ENCODE measurements at places on chromosomes 7 and 10.

DNA sequence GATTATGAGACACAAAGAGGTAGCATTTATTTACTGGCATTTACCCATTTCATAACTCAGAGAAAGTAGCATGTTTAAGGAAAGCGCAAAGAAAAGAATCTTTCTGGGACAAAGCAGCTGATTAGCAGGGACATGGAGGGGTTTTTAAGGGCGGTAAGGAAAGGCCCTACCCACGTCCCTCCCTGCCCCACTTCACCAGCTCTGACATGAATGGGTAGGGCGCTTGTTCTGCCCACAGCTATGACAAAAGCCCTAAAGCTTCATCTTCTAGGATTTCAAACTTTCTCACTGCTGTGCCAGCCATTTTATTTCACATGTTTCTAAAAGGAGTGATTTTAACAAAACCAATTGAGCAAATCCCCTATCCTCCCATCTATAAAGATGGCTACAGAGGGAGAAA is 406.9 kb upstream of the KLF6 start:
- no peak for DNase-seq

- DNase-seq: peak; percentile 73
Measured at GRCh38 chr10:70234668-70235447, 1.6 kb upstream of the PPA1 start.

DNA sequence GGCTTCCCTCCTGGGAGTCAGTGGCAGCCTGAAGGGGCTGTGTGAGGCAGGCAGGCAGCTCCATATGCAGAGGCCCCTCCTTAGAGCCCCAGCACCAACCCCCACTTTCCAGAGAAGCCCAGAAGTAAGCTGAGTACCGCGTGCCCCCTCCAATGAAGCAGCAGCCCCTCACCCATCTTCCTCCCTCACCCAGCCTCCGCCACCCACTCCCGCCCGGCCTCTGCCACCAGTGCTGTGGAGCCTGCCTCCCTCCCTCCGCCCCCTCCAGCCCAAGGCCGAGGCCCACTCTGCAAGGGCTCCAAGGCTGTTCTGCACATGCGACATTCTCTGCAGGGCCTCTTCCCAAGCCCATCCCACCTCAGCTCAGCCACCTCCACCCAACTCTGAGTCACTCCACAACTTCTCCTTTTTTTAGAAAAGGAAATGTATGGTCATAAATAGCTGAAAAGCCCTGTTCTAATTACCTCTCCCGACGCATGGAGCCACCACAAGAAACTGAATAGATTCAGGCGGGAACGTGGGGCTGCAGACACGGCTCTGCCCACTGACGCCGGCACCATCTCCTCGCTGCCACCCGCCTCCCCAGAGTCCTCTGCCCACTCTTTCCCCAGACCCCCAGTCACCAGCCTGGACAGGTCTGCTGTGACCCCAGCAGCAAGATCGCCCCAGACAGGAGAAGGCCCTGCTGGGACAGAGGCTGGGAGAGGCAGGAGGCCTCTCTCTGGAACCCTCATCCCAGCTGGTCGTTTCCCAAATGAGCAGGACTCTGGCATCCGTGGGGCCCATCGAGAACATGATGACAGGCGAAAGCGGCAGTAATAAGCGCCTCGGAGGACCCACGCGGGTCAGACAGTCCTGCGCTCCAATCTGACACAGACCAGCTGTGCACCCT is 213.9 kb downstream of the MAD1L1 start:
- peak; percentile 68 for DNase-seq

DNA sequence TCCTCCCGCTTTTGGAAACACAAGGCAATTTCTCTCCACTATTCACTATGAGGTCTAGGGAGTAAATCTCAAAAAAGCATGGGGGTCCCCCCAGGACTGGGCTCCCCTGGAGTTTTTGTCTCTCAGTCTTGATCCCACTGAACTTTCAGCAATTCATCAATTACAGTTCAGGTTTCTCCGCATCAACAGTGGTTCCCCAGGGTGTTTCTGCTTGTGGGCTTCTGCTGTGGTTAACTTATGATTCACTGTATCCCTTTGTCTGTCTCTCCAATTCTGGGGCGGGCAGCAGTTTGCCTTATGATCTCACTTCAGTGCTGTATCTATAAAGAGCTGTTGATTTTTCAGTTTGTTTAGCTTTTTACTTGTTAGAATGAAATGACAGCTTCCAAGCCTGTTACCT is 142.6 kb upstream of the CDC14C start:
- no peak for DNase-seq

DNA sequence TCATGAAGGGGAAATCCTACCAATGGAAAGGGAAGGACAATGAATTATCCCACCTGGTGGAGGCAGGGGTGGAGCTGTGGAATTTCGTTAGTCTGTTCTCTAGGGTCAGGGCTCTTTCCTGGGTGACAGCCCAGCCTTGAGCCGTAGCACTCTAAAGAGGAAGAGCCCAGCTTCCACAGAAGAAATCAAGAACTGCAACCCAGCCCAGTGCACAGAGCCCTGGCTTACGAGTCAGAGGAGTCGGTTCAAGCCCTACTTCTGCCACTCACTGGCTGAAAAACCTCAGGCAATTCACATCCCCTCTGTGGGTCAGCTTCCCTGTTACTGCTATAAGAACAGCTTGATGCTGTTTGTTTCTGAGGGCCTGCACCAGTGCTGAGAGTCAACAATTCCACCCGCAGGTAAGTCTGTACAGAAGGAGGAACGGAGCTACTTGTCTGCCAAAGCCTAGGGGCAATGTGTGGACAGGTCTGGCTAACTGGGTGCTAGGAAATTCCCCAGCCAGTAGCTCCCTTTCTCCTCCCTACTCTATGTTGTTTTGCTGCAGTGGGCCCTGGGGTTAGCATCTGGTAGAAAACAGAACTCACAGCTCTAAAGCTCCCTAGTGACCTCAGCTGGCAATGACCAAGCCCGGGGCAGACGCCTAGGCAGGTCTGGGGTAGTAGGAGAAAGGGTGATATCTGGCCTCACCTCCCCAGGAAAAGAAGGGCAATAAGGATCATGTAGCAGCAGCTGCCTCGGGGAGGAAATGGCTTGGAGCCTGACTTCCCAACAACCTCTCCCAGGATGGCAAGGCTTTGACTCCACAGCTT is 3.3 kb downstream of the AVPI1 start:
- DNase-seq: peak; percentile 34

DNA sequence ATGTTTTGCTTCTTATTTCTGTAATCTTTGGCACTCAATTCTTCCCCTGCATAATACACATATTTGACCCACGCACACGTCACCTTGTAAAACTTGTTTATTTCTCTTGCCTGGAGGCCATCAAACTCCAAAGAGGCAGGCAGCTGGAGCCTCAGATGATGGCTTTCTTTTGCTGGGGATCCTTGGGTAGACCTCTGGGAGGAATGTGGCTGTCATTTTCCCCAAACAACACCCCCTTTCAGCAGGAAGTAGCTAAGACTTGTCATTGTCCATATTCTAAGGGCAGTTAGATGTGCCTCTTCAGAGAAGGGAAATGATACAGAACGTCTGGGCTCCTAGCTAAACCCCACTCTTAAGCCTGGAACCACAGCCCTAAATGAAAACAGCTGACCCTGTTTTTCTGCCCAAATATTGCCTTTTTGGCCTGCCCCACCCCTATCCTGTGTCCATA is 111.3 kb downstream of the ITGB8 start:
- no peak for DNase-seq

GRCh38 chr7:89994483-89994882 is 159.8 kb upstream of the STEAP1 start:
- no peak for DNase-seq

DNA sequence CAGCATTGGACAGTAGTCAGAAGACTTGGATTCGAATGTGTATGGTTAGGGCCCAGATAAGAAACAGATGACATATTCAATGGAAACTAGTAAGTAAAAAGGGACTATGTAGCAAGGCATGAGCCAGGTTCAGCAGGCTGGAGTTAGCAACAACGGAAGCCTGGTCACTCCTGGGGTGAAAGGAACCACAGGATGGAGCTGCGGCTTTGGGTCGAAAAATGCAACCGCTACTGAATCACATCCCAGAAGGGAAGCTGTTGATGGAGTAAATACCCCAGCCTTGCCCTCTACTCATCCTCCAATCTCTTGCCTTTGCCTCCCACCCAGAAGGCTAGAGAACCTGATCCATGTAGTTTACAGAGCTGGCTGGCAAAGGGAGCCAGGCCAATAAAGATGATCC is 37.5 kb upstream of the EGR2 start:
- DNase-seq: no peak

GRCh38 chr7:66913118-66914037 is 7.6 kb upstream of the TMEM248 start:
- DNase-seq: no peak

GRCh38 chr7:40369641-40370277 is 235.0 kb downstream of the SUGCT start:
- no peak for DNase-seq

DNA sequence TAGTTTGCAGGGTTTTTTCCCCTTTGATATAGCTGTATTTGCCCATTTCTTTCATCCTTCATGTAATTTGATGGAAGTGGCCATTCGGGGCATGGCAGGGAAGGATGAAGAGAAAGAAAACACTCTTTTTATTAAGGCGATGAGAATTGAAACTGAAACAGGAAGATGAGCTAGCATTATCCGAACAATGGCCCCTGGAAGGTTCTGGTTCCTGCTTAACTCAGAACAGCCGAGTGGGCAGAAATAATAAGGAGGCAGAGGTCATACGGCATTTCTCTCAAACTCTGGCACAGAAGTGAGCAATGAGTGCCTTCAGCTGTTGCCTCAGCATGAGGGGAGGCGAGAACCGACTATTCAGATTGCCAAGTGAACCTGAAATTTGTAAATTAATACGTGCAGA is 113.2 kb upstream of the MYO3A start:
- no peak for DNase-seq

DNA sequence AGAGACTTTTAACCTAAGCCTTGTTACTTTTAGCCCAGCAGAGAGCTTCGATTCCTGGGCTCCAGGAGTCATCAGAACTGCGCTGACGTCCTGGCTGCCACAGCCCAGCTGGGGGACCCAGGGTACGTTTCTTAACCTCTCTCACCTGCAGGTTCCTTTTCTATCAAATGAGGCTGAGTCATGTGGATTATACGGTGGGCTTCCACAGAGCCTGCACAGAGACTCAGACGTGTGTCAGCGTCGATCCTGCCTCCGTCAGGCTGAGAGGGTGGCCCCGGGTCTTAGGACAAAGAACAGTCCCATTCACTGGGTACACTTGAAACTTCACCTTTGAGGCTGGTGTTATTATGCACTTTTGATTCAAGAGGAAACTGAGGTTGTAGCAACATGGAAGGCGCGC is 100.7 kb upstream of the FGFR2 start:
- DNase-seq: no peak

GRCh38 chr10:133024704-133025557 is 62.8 kb upstream of the ADGRA1 start:
- DNase-seq: no peak

GRCh38 chr10:124539935-124540641 is 78.5 kb downstream of the LHPP start:
- DNase-seq: peak; percentile 54

DNA sequence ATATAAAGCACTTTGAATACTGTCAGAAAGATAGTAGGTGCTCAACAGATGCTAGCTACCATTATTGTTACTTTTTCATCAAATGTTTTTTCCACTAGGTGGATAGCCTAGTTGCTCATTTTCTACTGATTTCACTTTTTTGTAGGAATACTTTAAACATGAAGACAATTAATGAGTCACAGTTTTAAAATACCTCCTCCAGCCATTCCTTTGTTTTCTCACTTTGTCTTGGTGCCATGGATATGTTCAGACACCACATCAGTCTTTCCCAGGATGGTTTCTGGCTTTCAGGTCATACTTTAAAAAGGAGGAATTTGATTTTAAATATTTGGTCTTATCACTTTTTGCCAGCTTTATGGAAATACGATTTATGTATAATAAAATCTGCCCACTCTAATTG is 147.1 kb upstream of the MGMT start:
- DNase-seq: peak; percentile 20

GRCh38 chr7:68244389-68244788 is 1247.8 kb downstream of the TYW1 start:
- no peak for DNase-seq

DNA sequence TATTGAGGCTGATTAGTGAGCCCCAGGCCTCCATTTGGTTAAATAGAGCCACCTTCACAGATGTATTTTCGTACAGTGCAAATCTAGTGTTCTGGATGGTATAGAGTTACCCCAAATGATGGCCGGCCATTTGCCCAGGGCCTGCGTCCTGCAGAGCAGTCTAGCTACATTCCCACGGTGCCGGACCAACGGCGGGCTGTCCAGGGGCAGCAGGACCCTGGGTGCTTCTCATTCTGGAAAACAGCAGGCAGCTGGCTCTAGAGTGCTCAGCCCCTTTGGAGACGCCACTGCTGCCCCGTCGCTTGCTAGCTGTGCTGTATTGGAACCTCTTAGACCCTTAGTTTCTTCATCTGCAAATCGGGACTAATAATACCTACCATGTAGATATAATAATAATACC is 149.1 kb downstream of the RGS10 start:
- no peak for DNase-seq

DNA sequence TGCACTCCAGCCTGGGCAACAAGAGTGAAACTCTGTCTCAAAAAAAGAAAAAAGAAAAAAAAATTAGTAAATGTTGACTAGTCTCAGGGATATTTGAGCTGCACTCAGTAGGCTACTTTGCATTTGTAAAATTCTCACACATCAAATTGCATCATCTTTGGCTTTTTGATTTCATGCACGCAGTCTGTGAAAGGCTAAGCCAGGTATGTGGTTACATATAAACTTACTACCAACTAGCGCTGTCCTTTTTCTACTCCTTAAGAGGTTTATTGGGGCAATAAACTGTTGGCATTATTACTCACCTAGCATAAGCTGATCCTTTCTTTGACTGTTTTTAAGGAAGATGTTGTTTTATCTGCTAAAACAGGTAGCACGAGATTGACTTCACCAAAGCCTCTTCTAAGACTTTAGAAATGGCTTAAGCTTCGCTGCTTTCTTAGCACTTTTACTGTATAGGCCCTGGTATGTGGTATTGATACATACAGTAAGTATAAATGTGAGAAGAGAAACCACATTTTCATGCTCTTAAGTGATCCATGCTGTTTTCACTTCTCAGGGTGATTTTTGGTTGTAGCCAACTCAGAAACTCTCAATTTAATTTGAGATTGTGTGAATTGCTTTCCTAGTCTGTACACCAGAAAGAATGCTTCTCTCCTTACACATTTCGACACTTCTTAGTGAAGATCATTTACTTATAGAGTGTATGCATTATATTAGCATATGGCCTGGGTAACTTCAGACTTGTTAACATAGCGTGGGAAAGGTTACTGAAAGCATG is 323.9 kb downstream of the AUTS2 start:
- DNase-seq: no peak

DNA sequence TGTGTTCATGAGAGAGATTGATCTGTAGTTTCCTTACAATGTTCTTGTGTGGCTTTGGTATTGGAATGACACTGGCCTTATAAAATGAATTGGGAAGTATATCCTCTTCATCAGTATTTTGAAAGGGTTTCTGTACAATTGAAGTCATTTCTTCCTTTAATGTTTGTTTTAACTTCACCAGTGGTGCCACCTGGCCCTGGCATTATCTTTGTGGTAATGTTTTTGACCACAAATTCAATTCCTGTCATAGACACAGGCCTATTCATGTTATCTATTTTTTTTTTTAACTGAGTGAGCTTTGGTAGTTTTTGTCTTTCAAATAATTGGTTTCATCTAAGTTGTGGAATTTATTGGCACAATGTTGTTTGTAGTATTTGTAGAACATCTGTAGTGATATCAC is 127.7 kb downstream of the CDK14 start:
- no peak for DNase-seq

Measured in fibroblast of pulmonary artery (primary cell).